ENCODE measurements at places on chromosomes 7 and 10. TPM values are rescaled to one million over a fixed set of nuclear protein-coding genes. Genes with fewer than 3 reads are reported as not detected.

The TMEM176A gene
- 49.6 TPM for total RNA-seq

The CTAGE6 gene
- total RNA-seq, result not detected

The TMEM140 gene
- total RNA-seq, result 6.1 TPM

The CCL26 gene
- total RNA-seq, result not detected

The PRLHR gene
- not detected for total RNA-seq

The LIPF gene
- not detected for total RNA-seq

The SEM1 gene
- total RNA-seq, result 116 TPM

The RBM33 gene
- total RNA-seq, result 89.9 TPM

The GNAT3 gene
- total RNA-seq, result not detected

The LIPK gene
- not detected for total RNA-seq

The ATP5MK gene
- 369 TPM for total RNA-seq

The FAM53B gene
- 13.7 TPM for total RNA-seq

The GPR26 gene
- total RNA-seq, result not detected

The HGF gene
- not detected for total RNA-seq

The ZNF487 gene
- total RNA-seq, result 5.0 TPM

The ZPBP gene
- not detected for total RNA-seq

The OSBPL3 gene
- 45.1 TPM for total RNA-seq

The ZWINT gene
- total RNA-seq, result 181 TPM

The GFRA1 gene
- total RNA-seq, result not detected

The RADIL gene
- not detected for total RNA-seq

The CALN1 gene
- total RNA-seq, result not detected

The MORN4 gene
- total RNA-seq, result 9.7 TPM

The ERVW-1 gene
- total RNA-seq, result 0.51 TPM

The FRAT1 gene
- 2.3 TPM for total RNA-seq

The FXYD4 gene
- not detected for total RNA-seq

The HPSE2 gene
- not detected for total RNA-seq

The GTF2IRD2 gene
- 11.2 TPM for total RNA-seq

The PWWP2B gene
- total RNA-seq, result 17.8 TPM

The DNAJC12 gene
- 1.4 TPM for total RNA-seq

The PGAM2 gene
- not detected for total RNA-seq

The MNX1 gene
- 36.5 TPM for total RNA-seq

The GDF2 gene
- total RNA-seq, result not detected

The HOGA1 gene
- total RNA-seq, result 0.67 TPM

The SPDYE5 gene
- total RNA-seq, result not detected

The ADAP1 gene
- 65.6 TPM for total RNA-seq
